Activated T-cell treated with anti-CD3 and anti-CD28 coated beads, Interleukin-2, amount 50 U/mL, for 48 hours (primary cell): ENCODE measurements at places on chromosomes 16 and 17.
A peak's percentile ranks its signal among the peaks of the same experiment; 100 is the strongest.

- DNase-seq: no peak
These were observed 154.0 kb downstream of the SEC14L1 start for GRCh38 chr17:77294761-77295160.

- no peak for DNase-seq
These were observed 64.6 kb downstream of the CDK5R1 start for GRCh38 chr17:32551186-32551955.

GRCh38 chr17:16999931-17000625 is 28.2 kb upstream of the TNFRSF13B start:
- no peak for DNase-seq

DNA sequence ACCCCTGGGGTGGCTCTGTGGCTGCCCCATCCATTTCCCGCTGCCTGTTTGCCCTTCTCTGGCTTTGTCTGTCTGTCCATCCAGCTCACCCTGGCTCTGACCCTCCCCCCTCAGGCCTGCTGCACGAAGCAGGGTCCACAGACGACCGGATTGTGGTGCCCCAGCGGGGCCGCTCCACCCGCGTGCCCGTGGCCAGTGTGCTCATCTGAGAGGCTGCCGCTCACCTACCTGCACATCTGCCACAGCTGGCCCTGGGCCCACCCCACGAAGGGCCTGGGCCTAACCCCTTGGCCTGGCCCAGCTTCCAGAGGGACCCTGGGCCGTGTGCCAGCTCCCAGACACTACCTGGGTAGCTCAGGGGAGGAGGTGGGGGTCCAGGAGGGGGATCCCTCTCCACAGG is 761 bp upstream of the LAT start:
- DNase-seq: no peak

GRCh38 chr16:78444-79150 is 572 bp downstream of the MPG start:
- no peak for DNase-seq

DNA sequence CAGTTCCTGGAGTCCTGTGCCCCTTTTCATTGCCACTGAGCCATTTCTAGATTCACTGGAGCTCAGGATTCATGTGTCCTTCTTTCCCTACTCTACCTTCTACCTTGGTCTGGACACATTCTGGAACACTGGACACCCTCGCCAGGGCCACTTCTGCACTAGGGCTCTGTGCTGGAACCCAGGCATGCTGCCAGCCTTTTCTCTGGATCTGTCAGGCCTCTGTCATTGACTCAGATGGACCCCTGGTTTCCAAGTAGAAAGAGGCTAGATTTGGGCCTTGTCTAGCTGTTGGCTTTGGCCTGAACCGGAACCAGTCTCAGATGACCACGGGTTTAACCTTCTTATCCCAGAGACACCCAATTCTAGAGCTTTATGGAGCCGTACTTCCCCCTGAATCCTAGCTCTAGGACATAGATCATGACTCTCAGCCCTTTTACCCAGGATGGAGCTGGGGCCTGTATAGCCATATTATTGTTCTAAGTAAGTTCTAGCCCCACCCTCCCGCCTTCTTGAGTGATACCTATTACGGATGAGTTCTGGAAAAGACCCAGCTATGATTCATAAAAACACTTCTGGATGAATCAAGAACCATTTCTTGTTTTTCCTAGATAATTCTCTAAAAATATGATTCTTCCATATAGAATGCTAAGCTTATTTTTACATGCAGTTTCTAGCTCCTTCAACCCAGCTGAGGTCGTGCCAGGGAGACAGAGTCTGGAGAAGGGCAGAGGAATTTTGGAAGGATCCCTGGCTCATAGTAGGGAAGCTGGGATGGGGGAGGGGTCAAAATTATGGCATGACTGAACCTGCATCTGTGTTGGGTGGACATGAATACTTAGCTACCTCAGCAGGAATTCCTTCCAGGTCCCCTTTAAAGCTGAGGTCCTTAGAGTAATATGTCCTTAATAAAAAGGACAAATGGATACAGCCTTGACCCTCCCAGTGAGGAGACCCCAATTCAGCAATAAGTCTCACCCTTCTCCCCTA is 1.1 kb upstream of the CHRNB1 start:
- DNase-seq: no peak

- no peak for DNase-seq
These were observed 241.6 kb upstream of the SALL1 start for GRCh38 chr16:51392521-51393187.

DNA sequence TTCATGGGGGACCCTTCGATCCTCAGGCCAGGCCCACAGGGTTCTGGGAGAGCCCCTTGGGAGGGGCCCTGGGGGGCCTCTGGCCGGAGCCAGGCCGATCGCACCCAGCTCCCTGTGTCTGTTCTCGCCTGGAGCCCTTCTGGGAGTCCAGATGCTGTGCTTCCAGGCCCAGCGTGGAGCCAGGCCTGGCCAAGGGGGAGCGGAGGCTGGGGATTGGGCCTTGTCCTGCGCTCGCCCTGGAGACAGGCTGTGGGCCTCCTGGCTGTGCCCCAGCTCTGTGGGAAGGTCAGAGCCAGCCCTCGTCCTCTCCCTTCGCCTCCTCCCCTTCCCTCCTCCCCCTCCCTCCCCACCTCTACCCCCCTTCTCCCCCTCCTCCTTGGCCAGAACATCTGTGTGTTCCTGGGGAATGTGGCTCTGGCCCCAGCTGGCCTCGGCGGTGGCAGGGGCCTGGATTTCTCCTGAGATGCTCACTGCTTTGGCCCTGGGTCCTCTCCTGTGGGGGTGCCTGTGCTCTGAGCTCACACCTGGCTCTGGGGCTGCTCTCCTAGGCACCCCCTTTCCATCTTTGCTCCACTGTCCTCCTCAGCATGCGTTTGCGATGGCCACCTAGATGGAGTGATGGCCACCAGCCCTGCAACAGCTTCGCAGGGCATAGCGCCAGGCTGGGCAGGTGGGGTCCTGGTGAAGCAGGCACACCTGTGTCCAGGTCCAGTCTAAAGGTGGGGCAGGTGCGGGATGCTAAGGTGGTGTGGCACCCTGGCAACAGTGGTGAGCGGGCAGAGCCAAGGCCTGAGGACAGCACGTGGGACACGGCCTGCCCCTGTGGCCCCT is 90.6 kb upstream of the CIBAR2 start:
- no peak for DNase-seq

DNA sequence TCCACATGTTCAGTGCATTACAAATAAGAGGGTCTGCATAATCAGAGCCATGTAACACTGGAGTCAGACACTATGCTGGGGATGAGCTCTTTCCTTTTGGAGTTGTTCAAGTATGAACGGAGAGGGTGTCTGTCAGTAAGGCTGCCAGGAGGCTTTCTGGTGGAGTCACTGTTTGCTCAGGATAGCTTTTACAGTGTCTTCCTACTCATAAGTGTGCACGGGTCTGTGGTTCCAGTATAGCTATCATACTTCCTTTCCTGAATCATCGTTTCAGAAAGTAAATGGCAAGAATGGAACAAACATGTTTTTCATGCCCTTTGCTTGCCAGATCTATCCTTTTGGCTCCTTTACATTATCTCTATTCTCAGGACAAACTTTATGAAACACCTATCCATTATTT is 152.7 kb upstream of the CDH11 start:
- no peak for DNase-seq

DNA sequence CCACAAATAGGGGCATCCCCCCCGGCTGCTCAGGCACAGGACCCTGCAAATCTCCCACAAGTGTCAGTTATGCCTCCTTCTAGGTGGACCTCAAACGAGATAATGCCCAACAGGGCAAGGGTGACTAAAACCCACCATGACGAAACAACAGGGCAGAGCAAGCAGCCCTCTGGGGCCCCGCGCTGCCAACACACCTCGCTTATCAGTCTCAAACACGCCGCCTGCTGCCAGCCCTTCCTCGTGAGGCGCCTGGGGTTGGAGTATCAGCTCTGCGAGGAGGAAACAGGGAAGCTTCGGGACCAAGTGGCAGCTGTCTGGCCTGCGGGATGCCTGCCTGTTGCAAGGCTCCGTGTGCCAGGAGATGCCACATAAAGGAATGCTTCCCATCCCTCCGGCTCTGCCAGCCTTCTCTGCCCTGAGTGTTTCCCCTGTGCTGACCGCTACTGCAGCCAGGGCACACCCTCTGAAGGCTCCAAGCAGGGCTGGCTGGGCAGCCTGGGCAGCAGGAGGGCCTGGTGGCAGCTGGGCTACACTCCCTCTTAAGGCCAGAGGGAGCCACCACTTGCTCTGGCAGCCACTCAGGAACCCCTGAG is 2.5 kb downstream of the SMIM5 start:
- no peak for DNase-seq

DNA sequence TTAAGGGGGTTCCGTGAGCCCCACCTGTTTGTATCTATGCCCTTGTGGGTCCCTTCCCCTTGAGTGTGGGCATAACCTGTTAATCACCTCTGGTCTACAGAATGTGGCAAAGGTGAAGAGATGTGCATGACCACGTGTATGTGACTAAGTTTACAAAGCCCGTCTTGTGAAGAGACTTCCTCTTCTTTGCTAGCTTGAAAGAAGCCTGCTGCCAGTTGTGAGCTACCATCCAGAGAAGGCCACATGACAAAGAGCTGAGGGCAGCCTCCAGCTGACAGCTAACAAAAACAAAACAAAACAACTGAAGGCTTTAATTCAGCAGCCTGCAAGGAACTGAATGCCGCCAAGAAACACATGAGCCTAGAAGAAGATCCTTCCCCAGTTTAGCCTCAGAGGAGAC is 112.0 kb downstream of the AXIN2 start:
- no peak for DNase-seq

- DNase-seq: no peak
These were observed 12.9 kb upstream of the CMIP start for GRCh38 chr16:81431554-81432353.

GRCh38 chr16:24077292-24077691 is 178.8 kb upstream of the CACNG3 start:
- DNase-seq: no peak

DNA sequence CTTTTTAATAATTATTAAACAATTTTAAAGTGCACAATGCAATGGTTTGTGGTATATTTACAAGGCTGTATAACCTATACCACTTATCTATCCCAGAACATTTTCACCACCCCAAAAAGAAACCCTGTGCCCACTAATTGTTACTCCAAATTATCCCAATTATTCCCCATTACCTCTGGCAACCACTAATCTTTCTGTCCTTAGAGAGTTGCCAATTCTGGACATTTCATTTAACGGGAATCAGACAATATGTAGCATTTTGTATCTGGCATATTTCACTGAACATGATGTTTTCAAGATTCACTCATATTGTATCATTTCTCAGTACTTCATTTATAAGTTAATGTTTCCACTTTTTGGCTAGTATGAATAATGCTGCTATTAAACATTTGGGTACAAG is 103.1 kb upstream of the NACA2 start:
- no peak for DNase-seq

- DNase-seq: no peak
These were observed 10.3 kb downstream of the SRRM2 start for GRCh38 chr16:2762711-2763110.

DNA sequence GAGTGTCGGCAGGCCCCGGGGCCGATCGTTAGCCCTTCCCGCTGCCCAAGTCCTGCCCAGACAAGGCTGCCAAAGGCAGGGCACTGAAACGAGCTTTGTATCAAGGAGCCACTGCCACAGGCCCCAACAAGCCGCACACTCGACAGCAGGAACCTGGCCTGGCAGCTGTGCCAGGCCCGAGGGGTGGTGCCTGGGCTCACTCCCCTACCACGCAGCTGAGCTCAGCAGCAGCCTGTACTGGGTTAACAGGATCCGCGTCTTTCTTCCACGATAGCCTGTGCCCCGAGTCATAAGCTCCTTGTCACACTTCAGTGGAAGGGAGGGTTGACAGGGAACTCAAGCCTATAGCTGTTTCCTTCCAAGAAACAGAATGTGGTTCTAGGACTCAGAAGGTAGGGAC is 87.9 kb downstream of the ABR start:
- DNase-seq: no peak

DNA sequence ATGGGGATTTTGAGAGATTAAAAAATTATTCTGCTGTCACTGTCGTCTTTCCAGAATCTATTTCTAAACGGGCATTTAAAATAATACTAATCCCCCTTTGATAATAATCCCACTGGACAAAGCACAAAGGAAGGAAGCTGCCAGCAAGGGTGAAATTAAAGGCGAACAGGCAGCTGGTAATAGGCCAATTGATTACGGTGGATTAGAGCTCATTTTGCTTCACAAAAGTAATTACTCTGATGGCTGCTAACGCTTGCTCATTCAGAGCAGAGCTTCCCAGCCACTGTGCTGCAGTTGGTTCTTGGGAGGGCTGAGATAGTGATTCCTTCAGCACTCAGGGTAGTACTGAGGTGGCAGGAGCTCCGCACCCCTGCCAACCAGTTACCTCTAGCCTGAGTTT is 205.7 kb downstream of the SNX29 start:
- DNase-seq: no peak

DNA sequence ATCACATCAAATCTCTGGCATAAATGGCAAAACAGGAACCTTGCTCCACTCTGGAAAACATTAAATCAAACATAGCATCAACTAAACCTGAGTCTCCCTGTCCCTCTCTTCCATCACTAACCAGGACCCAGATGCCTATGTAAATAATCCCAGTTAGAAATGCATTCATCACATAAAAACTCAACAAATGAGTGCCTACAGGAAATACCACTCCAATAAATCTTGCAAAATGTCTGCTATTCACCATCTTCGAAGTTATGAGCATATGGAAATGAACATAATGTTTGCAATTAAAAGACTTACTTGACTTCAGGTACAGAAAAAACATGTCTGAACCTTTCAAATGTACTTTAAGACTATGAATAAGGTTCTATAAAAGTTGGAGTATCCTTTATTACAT is 425.0 kb downstream of the CDH11 start:
- no peak for DNase-seq

GRCh38 chr17:70423562-70423961 is 254.2 kb downstream of the KCNJ2 start:
- no peak for DNase-seq

DNA sequence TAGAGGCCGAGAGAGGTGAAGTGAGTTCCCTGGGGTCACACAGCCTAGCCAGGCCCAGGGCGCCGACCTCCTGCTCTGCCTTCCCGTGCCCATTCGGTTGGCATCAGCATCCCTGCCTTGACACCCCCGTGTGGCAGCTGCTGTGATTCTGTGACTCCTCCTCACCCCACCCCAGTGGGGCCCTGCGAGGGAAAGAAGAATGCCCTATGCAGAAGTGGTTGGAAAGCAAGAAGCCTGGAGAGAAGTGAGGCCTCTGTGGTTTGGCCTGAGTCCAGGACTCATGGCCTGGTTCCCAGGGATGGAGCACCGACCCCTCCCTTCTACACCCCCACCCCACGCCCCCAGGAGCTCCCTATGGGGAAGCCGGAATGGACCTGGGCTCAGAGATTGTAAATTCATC is 296.2 kb downstream of the SEC14L1 start:
- peak; percentile 49 for DNase-seq

DNA sequence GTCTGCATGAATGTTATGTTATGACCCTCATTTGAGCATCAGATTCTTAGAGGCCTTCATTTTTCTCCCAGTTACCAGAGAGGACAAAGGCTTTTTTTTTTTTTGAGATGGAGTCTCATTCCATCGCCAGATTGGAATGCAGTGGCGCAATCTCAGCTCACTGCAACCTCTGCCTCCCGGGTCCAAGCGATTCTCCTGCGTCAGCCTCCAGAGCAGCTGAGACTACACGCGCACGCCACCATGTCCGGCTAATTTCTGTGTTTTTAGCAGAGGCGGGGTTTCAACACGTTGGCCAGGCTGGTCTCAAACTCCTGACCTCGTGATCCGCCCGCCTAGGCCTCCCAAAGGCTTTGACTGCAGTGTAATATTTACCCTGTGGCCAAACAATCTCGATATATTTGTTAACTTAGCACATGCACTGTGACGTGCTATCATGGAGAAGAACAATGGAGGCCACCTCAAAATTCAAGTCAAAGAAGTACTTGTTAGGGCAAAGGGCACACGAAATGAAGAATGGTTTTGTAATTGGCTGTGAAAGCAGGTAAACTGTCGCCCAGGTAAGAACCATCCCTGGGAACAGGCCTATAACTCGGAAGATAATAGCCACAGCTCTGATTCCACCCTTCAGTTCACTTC is 303.4 kb downstream of the SLC39A11 start:
- no peak for DNase-seq
